A375 (cell line): ENCODE measurements at places on chromosomes 6 and 20. TPM values are rescaled to one million over a fixed set of nuclear protein-coding genes. Genes with fewer than 3 reads are reported as not detected.

The BPIFB2 gene
- total RNA-seq: not detected in 2 replicates

The SRPK1 gene
- total RNA-seq: 64.1 and 68.9 TPM in 2 replicates

The APOBEC2 gene
- not detected in 2 replicates for total RNA-seq

The ENPP1 gene
- 1.4 and 1.8 TPM in 2 replicates for total RNA-seq

The ADGRF5 gene
- total RNA-seq: 0.05 TPM in 1 of 2 replicates, not detected in the other

The PTCRA gene
- total RNA-seq: not detected in 2 replicates
